ENCODE measurements at places on chromosomes 3 and 15.

GRCh38 chr15:101542306-101543025 is 53.0 kb upstream of the PCSK6 start:
- peak; percentile 34 for DNase-seq

DNA sequence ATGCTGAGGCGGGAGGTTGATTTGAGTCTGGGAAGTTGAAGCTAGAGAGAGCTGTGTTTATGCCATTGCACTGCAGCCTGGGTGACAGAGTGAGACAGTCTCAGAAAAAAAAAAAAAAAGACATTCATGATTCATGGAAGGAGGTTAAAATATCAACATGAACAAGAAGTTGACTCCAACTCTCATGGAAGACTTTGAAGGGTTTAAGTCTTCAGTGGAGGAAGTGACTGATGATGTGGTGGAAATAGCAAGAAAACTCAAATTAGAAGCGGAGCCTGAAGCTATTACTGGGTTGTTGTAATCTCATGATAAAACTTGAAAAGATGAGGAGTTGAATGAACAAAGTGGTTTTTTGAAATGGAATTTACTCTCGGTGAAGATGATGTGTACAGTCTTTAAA is 491.8 kb downstream of the SQOR start:
- DNase-seq: no peak

GRCh38 chr3:143924522-143925285 is 46.9 kb upstream of the DIPK2A start:
- DNase-seq: no peak

- DNase-seq: no peak
Measured at GRCh38 chr3:31252216-31253185, 280.2 kb upstream of the STT3B start.

DNA sequence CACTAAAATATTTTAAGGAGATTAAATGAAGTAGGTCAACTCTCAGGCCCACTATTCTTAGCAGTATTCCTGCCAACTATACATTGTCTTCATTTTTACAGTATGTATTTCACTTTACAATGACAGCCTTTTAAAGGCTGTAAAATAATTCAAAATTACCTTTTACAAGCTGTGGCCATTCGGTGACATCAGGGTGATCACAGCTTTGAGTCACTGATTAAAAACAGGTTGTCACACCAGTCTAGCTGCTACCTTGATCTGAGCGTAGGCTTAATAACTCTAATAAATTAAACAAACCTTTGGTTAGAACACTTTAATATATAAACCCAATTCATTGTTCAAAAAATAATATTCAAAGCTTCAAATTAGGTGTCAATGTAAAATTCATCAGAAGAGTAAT is 29.9 kb downstream of the UBE3A start:
- DNase-seq: no peak

- peak; percentile 91 for DNase-seq
Measured at GRCh38 chr3:115783938-115784738, 160.8 kb downstream of the GAP43 start.

DNA sequence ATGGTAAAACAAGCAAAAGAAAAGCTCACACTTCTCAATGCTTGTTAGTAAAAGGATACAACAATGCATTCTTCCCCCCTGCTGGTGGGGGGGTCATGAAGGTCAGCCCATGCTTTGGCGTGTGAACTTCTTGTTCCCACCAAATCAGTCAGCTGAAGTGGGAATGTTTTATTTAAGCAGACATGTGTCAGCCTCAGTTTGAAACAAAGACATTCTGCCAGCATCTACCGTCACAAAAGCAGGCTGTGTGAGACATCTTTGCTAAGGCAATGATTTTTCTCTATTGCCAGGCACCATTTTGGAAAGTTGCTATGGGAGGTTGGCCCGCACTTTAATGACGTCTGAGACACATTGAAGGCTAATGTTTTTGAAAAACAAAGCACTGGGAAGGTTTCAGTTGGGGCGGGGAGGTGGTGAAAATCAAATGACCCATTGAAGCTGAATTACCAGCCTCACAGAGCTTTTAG is 206.6 kb downstream of the TLE3 start:
- DNase-seq: no peak

DNA sequence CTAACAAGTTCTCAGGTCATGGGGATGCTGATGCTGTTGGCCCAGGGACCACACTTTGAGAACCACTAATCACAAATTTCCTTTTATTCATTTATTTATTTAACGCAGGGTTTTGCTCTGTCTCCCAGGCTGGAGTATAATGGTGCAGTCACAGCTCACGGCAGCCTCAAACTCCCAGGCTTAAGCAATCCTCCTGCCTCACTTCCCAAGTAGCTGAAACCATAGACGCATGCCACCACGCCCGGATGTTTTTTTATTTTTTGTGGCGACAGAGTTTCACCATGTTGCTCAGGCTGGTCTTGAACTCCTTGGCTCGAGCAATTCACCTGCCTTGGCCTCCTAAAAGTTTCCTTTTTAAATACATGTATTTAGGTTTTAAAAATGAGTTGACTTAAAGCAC is 20.7 kb upstream of the ISLR2 start:
- DNase-seq: no peak

- DNase-seq: no peak
Measured at GRCh38 chr15:66608159-66608558, 42.4 kb upstream of the LCTL start.

GRCh38 chr3:59163953-59164352 is 114.1 kb upstream of the CFAP20DC start:
- DNase-seq: no peak

GRCh38 chr15:78242128-78242527 is 7.8 kb upstream of the ACSBG1 start:
- DNase-seq: peak; percentile 64

DNA sequence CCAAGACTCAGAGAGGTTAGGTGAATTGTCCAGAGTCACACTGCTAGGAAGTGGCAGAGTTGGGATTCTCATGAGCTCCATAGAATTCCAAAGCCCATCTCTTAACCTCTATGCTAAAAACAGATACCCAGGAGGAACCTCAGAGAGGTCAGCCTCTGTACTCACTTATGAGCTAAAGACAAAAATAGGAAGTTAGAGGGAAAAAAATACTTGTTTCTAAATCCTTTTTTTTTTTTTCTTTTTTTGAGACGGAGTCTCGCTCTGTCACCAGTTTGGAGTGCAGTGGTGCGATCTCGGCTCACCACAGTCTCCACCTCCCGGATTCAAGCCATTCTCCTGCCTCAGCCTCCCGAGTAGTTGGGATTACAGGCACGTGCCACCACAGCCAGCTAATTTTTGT is 31.4 kb downstream of the FSD2 start:
- DNase-seq: no peak

GRCh38 chr15:91839867-91840266 is 13.6 kb upstream of the SLCO3A1 start:
- DNase-seq: no peak

DNA sequence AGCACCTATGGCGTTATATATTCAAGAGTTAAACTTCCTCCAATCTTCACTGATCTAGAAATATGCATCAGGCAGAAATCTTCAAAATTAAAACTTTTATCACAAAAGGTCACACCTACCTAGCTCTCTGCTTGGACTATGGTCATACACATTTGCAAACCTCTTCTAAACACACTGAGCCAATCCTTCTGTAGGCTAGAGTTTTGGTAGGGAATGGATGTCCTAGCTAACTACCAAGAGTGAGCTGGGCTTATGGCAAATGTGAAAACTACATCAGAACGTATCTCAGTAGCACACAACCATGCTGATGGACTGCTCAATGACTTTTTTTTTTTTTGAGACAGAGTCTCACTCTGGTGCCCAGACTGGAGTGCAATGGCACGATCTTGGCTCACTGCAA is 29.6 kb downstream of the SETD2 start:
- DNase-seq: no peak

- no peak for DNase-seq
Measured at GRCh38 chr3:170387950-170388349, 30.4 kb downstream of the SKIL start.

DNA sequence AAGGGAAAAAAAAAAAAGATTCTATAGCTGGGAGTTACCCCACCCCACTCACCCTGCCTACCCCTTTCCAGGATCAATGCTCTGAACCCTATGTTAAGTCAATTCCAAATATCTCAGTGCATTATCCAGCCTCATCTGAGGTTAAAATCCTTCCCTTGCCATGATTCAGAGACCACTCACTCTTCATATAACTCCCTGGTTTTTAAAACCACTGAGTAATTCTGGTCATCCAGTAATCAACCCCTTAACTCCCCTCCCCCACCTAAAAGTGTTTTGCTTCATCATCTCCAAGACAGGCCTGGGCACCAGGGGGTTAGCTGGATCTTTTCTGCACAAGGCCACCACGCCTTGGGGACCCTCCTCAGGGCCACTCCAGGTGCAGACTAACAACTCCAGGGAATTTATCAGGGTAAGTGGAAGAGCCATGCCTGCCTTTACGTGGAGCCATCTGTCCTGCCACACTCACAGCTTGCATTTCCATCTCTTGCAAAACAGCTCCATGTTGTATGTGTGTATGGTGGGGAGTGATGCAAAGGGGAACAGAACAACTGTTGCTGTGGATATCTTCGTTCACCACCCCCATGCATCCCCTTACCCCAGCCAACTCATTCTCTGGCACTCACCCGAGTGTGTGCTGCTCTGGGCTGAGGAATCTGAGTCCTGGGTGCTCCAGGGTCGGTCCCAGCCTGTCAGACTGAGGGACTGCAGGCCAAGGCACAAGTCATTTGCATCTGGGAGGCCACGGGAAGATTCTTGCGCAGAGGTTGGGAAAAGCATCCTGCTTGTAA is 30.7 kb upstream of the RPS17 start:
- DNase-seq: peak; percentile 43

- no peak for DNase-seq
Measured at GRCh38 chr3:94612631-94613030, 549.8 kb downstream of the NSUN3 start.

DNA sequence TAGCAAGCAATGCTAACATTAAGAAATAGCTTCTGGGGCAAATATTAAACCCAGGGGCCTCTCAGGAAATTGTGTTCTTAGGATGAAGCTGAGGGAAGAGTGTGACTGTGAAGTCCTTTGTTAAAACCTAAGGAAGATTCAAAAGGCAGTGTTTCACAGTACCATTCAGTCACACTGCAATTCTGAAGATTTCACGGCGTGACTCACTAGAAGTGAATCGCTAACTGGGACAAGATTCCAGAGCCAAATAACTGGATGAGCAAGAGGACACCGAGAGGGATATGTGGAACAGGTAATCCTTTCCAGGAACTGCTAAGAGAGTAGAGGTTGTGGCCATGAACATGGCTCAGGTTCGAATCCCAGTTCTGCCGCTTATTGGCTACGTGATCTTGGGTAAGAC is 61.8 kb upstream of the SMAD3 start:
- no peak for DNase-seq

- DNase-seq: peak; percentile 3
Measured at GRCh38 chr15:68403161-68403941, 28.6 kb downstream of the ITGA11 start.

GRCh38 chr3:108319428-108320082 is 23.2 kb downstream of the HHLA2 start:
- DNase-seq: no peak

GRCh38 chr3:71725271-71725991 is at the start of gene EIF4E3:
Gene EIF4E3, minus strand, starts transcription at chr3:71725402. Its CDS starts 35 bp downstream, at chr3:71725367.
- peak; percentile 52 for DNase-seq

- DNase-seq: peak; percentile 41
Measured at GRCh38 chr3:27714146-27714526, 8.0 kb downstream of the EOMES start.

GRCh38 chr3:28752290-28752689 is 403.7 kb upstream of the AZI2 start:
- DNase-seq: no peak

- no peak for DNase-seq
Measured at GRCh38 chr3:152830245-152830644, 4.7 kb upstream of the P2RY1 start.

DNA sequence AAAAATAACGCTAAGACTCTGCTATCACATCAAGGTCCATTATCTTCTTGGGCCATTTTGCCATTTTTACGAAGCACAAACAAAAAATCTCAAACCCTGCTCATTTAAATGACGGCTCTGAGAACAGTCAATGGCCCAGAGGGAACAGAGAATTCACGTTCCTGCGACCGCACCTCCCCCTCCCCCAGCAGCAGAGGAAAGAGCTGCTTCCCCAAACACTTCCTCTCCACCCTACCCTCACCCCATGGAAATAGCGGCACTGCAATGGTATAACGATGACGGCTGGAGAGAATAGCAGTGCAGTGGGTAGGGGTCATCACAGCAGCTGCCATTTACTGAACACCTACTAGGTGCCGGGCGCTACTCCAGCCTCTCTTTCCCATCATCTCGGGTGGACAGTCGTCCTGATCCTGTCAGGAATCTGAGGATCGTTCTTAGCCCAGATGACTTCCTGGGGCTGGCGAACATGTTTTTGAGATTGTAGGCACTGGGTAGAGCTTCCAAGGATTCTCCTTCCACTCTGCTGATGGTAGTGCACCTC is 113.3 kb downstream of the IQSEC1 start:
- DNase-seq: no peak

DNA sequence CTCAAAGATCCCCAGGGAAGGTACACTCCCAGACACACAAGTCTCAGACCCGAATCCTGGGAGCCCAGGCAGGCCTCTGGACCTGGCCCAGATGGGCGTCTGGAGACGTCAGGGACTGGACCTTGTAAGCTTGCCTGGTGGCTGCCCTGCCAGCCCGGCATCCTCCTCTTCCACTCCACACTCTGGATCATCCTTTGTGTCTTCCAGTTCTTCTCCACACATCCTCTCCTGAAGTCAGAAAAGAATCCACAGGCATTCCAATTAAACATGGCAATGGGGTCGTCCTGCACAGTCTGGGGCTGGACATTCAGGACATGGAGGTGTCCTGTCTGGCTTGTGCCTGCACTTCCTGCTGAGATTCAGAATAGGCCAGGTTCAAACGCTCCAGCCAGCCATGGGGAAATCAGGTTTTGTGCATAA is 208.8 kb upstream of the IGF1R start:
- DNase-seq: no peak

- no peak for DNase-seq
Measured at GRCh38 chr15:47492195-47492594, 225.1 kb upstream of the SEMA6D start.

- DNase-seq: peak; percentile 64
Measured at GRCh38 chr15:73240866-73241499, 127.8 kb downstream of the HCN4 start.

DNA sequence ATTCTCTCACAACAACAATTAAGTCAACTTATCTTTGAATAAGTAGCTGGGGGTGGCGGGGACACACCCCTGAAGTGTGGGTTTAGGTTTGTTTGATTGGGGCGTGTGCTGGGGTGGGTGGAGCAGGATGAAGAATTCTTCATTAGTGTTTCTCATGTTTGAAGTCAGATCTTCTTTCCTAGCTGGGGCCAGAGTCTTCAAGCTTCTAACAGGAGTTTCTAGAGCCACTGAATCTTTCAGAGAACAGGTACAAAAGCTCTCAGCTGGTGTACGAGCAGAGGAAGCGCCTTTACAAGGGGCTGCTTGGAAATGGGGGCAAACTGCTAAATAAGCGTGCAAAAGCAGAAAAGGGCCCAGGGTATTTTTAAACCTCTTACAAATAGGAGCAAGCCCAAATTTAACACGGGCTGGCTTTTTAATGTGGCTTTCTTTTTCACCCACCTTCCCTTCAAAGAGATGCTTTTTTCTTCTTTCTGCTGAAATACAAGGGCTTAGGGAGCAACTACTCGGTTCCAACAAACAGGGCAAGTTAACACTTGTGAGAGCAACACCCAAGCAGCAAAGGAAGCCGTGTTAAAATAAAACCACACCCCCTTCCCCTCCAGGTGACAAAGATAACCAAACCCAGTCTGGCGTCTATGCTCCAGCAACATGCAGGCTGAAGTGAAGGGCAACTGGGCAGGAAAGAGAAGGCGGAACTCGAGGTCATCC is 86.9 kb upstream of the RASGRP1 start:
- no peak for DNase-seq

All from H9 (cell line).